Activated CD8-positive, alpha-beta memory T cell treated with anti-CD3 and anti-CD28 coated beads for 36 hours (primary cell): ENCODE measurements at places on chromosomes 5 and 9. TPM values are rescaled to one million over a fixed set of nuclear protein-coding genes. Genes with fewer than 3 reads are reported as not detected.

Gene EIF4EBP3
- total RNA-seq: 13.6 TPM

Gene RAB24
- total RNA-seq: 33.5 TPM

Gene ZFP2
- total RNA-seq: 0.61 TPM

Gene GRPEL2
- total RNA-seq: 36.7 TPM

Gene TEX48
- 0.69 TPM for total RNA-seq

Gene FBP2
- not detected for total RNA-seq

Gene GPRIN1
- 2.7 TPM for total RNA-seq

Gene MEIKIN
- total RNA-seq: not detected

Gene ENG
- 20.5 TPM for total RNA-seq

Gene CRHBP
- total RNA-seq: not detected

Gene BAAT
- 0.08 TPM for total RNA-seq

Gene STC2
- 13.8 TPM for total RNA-seq

Gene SMIM33
- total RNA-seq: 0.10 TPM

Gene PCDHB4
- total RNA-seq: not detected

Gene LCP2
- 244 TPM for total RNA-seq

Gene NHP2
- total RNA-seq: 317 TPM

Gene SLIT3
- total RNA-seq: 0.50 TPM

Gene SPATA31C2
- not detected for total RNA-seq

Gene TGFBI
- total RNA-seq: not detected

Gene IL33
- not detected for total RNA-seq

Gene PCDHB3
- not detected for total RNA-seq

Gene MAST4
- 11.6 TPM for total RNA-seq

Gene UGT3A2
- not detected for total RNA-seq

Gene LECT2
- not detected for total RNA-seq

Gene CENPP
- 21.5 TPM for total RNA-seq

Gene PHYHD1
- total RNA-seq: not detected

Gene MPDZ
- not detected for total RNA-seq
